AG20443 (cell line): ENCODE measurements at places on chromosomes 13 and 19.

DNA sequence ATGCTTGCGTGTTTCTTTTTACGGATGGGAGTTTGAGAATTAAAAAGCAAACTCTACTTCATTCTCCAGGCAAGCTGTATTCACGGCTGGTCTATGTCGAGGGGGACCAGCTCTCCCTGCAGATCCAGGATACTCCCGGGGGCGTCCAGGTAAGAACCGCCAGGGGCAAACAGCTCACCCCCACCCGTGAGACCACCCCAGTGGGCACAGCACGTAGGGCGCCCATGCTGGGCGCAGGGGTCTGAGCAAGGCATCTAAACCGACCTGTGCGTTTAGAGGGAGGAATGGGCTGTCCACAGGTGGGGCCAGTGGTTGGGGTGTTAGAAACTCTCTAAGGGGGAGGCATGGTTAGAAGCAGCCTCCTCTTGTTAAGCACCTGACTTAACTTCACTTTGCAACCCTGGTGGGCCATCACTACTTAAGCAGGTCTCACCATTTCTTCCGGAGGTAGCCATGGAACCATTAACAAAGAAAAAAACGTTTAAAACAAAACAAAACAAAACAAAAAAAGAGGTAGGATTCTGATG lies 1.0 kb downstream of the RASL11A start:
- DNase-seq = no peak

GRCh38 chr19:30135093-30135757 lies 193.2 kb downstream of the URI1 start:
- DNase-seq = no peak

GRCh38 chr19:44653977-44654774 lies 10.5 kb downstream of the PVR start:
- DNase-seq = peak; percentile 63

GRCh38 chr13:65940720-65941119 lies 1289.4 kb downstream of the PCDH9 start:
- no peak for DNase-seq

DNA sequence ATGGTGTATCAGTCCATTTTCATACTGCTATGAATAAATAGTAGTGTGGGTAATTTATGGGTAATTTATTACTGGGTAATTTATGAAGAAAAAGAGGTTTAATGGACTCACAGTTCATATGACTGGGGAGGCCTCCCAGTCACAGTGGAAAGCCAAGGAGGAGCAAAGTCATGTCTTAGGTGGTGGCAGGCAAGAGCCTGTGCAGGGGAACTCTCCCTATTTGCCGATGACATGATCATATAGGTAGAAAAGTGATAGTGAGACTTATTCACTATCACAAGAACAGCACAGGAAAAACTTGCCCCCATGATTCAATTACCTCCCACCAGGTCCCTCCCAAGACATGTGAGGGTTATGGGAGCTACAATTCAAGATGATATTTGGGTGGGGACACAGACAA lies 1137.7 kb downstream of the UQCRFS1 start:
- DNase-seq = no peak

DNA sequence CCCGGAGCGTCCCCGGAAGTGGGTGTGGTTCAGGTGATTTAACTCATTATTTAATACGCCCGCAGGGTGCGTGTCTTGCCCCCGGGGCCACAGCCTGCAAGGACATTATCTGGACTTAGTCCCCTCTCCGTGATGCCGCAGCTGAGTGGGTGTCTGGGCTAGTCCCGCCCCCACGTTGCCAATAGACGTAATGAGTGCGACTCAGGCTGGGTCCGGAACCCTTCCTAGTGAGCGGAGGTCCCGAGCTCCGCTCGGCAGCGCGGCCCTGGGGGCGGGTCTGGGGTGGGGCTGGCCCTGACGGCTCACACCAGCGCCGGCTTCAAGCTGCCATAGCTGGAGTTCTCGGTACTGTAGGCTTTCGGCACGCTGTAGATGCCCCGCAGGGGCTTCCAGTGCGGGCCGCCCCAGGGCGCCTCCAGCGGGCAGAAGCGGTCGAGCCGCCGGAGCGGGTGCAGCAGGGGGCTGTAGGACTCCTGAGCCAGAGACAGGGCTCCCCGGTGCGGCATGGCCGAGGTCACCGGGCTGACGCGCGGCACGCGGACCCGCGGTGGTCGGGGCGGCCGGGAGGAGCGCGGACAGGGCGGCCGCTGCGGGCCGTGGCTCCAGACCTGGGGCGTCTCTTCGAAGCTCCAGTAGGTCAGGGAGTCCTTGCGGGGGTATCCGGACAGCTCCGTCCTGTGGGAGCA lies 918 bp upstream of the LHB start:
- peak; percentile 87 for DNase-seq

DNA sequence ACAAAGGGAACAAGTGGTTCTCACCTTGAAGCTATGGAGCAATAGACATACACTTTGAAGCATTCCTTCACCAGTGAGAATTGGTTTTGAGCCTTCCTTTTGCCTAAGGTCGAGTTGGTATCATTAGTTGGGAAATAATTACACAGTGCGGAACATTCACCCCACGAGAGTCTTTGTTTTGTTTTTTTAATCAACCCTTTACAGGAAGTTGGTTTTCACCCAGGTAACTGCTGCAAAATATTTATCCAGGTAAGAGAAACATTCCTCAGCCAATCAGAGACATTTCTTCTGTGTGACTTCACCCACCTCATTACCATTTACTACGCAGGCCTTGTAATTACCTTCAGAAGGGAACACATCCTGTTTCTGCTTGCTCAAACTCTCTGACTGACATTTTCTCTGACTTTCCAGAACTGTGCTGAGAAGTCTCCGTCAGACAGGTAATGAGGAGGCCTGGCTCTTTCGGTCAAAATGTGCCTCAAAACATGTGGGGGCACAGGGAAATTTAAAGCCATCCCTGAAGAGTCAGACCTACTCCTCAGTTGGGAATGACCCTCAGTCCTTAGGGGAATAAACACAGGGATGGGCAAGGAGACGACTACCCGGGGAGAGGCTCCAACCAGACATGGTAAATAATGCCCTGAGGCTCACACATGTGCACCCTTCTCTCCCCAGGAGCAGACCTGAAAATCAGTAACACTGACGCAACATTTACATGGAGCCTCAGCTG lies 22.7 kb upstream of the SERP2 start:
- DNase-seq = no peak

GRCh38 chr13:77417897-77418296 lies 91.0 kb upstream of the MYCBP2 start:
- DNase-seq = no peak

- DNase-seq = no peak
Observed at GRCh38 chr13:79695754-79696153, 214.8 kb downstream of the NDFIP2 start.

DNA sequence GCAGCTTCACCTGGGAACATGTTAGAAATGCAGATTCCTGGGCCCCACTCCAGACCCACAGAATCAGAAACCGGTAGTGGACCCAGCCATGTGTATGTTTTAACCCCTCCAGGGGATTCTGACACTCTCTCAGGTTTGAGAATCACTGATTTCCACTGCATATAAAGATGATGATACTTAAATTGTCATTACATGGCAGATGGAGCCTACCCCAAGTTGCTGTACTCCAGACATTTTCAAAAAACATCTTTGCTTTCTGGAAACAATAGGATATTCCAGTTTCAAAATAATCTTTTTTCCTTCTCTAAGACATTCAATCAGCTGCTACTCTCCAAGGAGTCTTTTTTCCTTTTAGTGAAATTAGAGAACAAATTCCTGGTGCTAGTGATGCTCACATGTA lies 48.6 kb upstream of the RGCC start:
- no peak for DNase-seq

DNA sequence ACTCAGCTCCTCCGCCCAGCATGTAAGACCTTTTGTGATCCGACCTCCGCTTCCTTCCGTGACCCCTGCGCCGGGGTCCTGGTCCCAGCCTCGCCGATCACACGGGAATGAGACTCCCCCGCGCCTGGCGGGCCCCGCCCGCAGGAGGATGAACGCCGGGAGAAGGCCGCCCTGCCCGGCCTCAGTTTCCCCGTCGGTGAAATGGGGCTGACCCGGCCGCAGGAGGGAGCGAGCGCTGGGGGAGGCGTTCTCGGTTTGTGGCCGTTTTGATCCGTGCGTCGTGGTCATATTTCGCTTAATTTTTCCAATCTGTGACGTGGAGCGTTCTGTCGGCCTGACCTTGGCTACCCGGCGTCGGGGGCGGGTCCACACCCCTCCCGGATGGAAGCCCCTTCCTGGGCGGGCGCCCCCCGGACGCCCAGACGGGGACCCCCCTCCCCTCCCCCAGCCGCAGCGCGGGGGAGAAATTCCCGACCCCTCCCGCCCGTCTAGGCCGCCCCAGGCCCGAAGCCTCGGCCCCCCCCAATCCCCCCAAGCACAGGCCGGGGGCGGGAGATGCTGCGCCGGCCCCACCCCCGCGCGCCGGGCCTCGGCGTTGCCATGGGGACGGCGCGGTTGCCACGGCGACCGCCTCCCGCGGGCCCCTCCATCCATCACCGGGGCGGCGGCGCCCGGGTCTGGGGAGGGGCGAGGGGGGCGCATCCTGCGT lies 11.1 kb downstream of the PALM start:
- DNase-seq = no peak

GRCh38 chr19:12766051-12766521 lies 9.3 kb downstream of the HOOK2 start:
- peak; percentile 89 for DNase-seq

- no peak for DNase-seq
Observed at GRCh38 chr13:76825430-76825829, 60.8 kb downstream of the KCTD12 start.
